NCI-H1105 treated with DMSO at 0.1 percent for 48 hours (cell line): ENCODE measurements at places on chromosomes 1 and 21.
A peak's percentile ranks its signal among the peaks of the same experiment; 100 is the strongest.

- no peak for DNase-seq
Measured at GRCh38 chr21:33238565-33239255, 9.0 kb downstream of the IFNAR2 start.

DNA sequence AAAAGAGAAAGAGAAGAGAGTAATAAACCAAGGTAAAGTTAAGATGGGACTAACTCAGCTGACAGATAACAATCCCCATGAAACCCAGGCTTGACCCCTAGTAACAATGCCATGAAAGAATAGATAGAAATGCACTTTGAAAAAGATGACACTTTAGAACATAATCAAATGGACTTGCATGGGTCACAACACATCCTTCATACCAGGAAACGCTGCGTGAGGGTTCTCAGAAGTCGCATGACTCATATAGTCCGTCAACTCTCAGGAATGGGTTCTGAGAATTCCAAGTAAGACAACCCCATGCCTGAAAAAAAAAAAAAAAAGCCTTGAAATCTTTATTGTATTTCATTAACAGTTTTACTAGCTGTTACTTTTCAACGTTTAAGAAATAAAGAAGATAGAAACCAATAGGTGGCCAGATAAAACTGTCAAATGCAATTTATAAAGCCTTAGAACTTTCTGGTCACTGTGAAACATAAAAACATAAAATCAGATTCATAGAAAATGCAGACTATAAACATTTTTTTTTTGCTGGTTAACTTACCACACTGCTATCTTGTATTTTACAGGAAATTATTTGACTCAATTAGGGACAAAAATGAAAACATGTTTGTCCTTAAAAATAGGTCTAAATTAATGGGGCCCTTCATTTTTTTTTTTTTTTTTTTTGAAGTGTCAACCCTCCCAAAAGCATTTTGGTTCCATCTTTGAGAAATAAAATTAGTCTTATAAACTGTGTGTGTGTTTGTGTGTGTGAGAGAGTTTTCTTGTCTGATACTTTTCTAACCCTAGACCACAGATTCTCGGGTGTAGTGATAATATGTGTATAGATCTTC, 202.1 kb downstream of the NCAM2 start:
- DNase-seq: no peak

DNA sequence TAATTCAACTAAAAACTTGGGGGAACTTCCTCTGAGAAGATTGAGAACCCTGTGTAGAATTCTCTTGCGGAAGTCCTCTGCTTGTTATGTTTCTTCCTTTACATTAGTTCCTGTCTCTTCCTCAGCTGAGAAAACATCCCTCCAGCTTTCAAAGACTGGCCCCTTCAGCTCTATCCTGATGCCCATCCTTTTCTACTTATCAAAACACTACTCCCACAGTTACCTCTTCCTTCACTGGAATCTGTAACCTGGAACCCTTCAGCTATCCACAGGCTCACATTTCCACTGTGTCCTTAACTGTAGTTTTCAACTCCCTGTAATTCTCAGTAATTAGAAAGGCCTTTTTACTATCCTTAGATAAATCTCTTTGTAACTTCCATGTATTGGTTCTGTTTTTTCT, 6.0 kb upstream of the DEDD start:
- no peak for DNase-seq

- DNase-seq: peak; percentile 95
Measured at GRCh38 chr1:236809148-236809547, 14.1 kb downstream of the MTR start.

- no peak for DNase-seq
Measured at GRCh38 chr1:93805027-93805610, 73.9 kb downstream of the DNTTIP2 start.

GRCh38 chr1:186837806-186838205, 9.1 kb downstream of the PLA2G4A start:
- DNase-seq: no peak

- no peak for DNase-seq
Measured at GRCh38 chr1:117683571-117684285, 77.9 kb downstream of the TENT5C start.

- peak; percentile 73 for DNase-seq
Measured at GRCh38 chr1:42173155-42173933, 8.8 kb upstream of the GUCA2A start.

GRCh38 chr1:17370618-17371017, 1.4 kb upstream of the PADI6 start:
- no peak for DNase-seq

DNA sequence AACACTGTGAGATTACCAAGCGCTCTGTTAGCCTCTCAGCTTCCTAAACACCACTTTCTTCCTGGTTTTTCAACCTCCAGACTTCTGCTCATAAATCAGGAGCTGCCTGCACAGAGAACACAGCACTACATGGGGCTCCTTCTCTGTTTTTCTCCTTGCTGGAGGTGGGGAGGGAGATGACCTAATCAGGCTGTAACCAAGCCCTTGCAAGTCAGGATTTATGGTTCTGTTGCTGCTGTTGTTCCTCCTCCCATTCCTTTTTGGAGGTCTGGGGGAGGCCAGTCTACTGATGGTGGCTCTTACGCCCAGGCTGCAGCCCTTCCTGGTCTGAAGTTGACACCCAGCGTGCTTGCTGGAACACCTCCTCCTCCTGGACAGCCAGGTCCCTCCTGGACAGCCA, 80.9 kb upstream of the AJAP1 start:
- DNase-seq: no peak

DNA sequence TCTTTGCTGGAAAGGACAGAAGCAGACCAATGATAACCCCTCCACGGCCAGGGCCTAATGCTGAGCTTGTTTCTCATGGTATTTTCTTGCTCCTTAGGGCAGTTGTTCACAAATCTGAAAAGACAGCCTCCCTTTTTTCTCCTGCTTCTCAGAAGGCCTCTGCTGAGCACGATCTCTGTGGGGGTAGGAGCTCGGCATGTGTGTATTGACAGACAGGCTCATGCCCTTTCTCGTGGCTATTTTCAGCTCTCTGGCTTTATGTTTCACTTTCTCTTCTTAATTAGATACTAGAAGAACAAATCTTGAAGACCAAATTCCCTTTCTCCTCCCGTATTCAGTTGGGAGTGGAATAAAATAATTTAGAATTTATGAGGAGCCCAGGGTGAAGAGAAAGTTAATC, 768 bp upstream of the RIIAD1 start:
- DNase-seq: no peak

DNA sequence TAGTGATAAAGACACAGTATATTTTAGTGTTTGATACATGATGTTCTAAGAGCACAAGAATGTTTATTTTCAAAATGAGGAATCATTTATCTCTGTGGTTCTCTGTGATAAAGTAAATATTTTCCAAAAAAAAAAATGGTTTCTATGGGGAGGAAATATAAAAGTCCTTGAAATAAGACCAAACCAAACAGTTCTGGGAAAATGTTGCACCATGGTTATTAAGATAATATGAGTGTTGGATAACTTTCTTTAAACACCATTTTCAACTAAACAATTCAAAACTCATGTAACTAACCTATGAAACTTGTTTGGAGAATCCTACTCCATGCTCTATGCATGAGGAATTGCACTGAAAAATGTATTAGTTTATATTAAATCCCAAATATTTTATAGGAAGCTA, 184.6 kb downstream of the KCNT2 start:
- no peak for DNase-seq
